OCI-LY7 (cell line): ENCODE measurements at places on chromosomes 6 and 20. TPM values are rescaled to one million over a fixed set of nuclear protein-coding genes. Genes with fewer than 3 reads are reported as not detected.

Gene AGPAT4
- total RNA-seq, result 0.87 and 1.3 TPM in 2 replicates

Gene SLC25A27
- 157 and 203 TPM in 2 replicates for total RNA-seq

Gene CGA
- not detected in 2 replicates for total RNA-seq

Gene PACRG
- total RNA-seq, result not detected in 2 replicates

Gene SNAP91
- not detected in 2 replicates for total RNA-seq

Gene PXMP4
- 7.8 and 8.2 TPM in 2 replicates for total RNA-seq

Gene PPIL6
- 1.3 and 1.7 TPM in 2 replicates for total RNA-seq

Gene ADGRG6
- total RNA-seq, result not detected in 2 replicates

Gene BNIP5
- total RNA-seq, result not detected in 2 replicates

Gene MYBL2
- total RNA-seq, result 450 and 472 TPM in 2 replicates

Gene MYCT1
- total RNA-seq, result 2.9 and 3.5 TPM in 2 replicates

Gene DEFB124
- total RNA-seq, result not detected in 2 replicates

Gene ARMH2
- not detected in 2 replicates for total RNA-seq

Gene KIAA1755
- not detected in 2 replicates for total RNA-seq
